ENCODE measurements at places on chromosomes 12 and 14.
A peak's percentile ranks its signal among the peaks of the same experiment; 100 is the strongest.

GRCh38 chr12:99977550-99977949 is 7.2 kb downstream of the ANKS1B start:
- DNase-seq: no peak

- DNase-seq: no peak
Observed at GRCh38 chr12:64757771-64758170, 1.4 kb downstream of the GNS start.

DNA sequence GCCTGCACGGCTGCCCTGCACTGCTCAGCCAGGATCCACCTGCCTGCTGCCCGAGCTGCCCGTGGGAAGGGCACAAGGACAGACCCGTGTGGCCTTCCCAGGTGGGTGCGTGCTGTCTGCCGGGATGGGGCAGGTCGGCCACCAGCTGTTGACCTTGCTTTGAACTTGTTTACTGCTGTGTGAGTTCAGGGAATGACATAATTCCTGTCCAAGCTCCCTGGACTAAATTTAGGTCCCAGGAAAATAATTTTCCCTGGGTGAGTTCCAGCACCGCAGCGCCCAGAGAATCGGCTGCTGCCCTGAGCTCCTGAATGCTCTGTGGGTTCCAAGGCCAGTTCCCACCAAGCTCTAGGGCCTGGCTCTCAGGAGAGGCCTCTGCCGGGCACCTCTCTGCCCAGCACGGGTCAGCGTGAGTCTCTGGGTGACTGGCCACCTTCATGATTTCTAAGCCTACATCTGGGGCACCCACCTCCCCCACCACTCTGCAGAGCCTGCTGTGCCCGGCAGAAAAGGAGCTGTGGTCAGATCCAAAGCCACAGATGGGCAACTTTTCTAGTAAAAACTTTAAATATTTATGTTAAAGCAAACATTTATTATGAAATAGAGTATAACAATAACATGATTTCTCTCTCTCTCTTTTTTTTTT is 27.2 kb upstream of the MLXIP start:
- no peak for DNase-seq

- no peak for DNase-seq
Observed at GRCh38 chr12:74031045-74031444, 506.6 kb upstream of the ATXN7L3B start.

DNA sequence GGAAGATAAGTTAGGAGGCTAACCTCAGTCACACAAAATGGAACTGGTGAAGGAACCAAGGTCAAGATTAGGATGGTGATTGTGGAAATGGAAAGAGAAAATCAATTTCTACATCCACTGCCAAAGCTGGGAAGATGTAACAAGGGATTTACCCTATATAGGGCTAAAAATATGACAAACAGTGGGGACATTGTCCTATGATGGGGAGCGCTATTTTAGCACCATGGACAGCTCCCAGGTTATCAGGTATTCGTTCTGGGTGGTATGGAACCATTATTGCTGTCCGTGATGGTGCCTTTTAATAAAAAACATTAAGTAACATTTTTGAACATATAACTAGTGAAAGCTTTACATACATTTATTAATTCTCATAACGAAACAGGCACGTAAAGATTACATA is 124.0 kb downstream of the NDUFA12 start:
- DNase-seq: no peak

GRCh38 chr12:121038861-121039668 is at the start of gene OASL:
Gene OASL, minus strand, starts transcription at chr12:121039246. Its CDS starts 275 bp downstream, at chr12:121038971.
- peak; percentile 75 for DNase-seq

DNA sequence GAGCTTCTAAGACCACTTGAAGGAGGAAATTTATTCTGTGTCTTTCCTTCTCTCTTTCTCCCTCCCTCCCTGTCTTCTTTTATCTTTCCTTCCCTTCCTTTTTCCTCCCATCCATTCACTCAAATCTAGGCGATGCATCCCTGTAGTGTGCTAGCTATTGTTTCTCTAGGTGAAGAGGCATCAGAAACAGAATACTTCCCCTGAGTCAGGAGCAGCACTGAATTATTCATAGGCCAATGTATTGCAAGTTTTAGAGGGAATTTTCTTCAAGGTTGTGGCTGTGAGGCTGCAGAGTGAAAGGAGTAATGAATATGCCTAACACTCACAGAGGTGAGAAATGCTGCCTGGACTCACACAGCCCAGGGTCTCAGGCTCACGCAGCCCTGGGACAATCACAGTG is 23.2 kb downstream of the CCDC177 start:
- DNase-seq: no peak

DNA sequence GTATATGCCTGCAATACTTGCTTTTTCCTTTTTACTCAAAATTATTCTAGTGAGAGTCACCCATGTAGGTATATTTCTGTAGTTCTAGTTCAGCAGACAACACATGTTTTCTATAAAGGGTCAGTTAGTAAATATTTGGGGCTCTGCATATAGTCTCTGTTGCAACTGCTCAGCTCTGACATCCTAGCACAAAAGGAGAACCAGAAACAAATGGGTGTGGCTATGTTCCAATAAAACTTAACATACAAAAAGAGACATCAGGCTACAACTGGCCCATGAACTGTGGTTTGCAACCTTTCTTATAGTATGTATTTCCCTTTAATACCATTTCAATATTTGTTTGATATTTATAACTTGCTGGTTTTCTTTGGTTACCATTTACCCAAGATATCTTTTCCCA is 11.9 kb downstream of the NT5DC3 start:
- DNase-seq: no peak

DNA sequence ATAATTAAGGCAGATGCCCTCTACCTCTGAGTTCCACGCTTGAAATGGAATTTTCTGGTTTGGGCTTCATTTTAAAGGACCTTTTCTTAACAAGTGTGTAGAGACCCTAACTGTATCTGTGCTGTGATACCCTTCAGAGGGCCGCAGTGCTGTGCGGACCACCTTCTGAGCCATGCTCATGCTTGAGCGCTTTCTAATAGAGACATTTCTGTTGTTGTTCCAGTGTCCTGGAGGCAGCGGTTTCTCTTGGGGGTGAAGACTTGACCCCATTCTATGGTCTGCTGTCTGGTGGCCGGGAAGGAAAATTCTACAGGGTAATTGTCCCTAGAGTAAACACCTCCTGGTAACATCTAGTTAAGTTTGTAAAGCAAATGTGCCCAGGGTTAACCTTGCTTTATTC is 46.7 kb upstream of the BCL7A start:
- no peak for DNase-seq

DNA sequence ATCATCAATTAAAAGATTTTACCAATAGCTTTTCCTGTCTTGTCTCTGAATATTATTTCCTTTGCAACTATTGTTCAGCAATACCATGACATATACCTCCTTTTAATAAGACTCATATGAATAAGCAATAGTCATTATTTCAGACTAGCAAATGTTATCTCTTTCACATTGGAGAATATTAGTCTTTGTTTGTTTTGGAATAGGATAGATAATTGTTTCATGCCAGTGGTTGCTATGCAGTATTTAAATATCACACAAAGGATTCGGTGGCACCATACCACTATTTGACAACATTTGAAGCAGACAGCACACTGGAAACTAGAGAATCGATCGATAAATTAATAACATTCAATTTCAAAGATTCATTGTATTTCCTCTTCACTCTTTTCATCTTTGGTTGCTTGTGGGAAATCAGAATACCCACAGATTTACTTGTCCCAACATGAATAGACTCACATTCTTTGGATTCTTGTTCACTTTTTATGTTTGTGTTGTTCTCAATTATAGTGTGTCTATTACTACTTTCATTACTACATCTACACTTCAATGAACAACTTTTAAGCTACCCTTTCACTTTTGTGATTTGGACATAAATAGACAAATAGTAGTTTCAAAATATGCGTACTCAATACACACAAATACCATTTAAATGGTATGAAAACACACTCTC is 42.7 kb upstream of the TBPL2 start:
- no peak for DNase-seq

Measured in activated T-cell treated with anti-CD3 and anti-CD28 coated beads, Interleukin-2, amount 50 U/mL, for 48 hours (primary cell).